CMK (cell line): ENCODE measurements at places on chromosomes 7 and 10.

DNA sequence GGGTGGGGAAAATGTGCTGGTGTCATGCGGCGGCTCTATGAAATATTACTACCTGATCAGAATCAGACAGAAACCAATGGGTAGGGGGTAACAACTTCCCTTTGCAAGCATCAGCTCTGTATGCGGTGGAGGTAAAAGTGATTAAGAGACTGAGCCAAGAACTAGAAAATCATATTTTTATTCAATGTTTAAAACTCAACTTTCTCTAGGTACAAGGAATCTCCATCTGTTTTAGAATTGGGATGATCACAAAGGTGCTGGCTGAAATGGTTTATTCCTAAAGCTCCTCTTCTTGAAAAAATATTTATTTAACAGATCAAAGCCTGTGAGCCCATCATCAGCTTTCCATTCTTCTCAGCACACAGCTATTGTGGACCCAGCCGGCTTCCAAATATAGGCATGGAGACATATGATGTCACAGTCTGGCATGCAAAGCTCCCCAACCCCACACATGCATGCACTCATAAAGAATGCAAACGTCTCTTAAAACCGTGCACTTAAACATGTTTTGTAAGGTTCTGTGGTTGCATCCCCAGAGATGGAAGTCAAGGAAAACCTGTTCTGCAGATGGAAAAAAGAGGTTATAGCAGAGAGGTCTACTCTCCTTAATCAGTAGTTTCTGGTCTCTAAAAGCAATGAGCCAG, 126.0 kb downstream of the SKIDA1 start:
- DNase-seq: no peak

DNA sequence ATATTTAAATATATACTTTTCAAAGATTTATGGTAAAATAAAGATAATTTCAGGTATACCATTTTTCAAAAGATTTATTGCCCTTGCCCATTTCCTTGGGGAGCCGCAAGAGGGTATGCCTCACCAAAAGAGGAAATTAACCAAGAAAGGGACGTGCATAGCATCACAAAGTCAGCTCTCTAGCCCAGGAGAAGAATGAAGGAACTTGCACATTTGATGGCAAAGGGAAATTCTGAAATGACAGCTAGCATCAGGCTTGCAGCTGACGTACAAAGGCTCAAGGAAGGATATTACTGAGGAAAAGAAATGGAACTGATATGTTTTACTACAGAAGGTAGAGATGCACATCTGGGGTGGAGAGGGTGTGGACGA, 93.6 kb upstream of the RSU1 start:
- DNase-seq: no peak

- DNase-seq: no peak
Observed at GRCh38 chr7:115435178-115435577, 513.3 kb downstream of the MDFIC start.

DNA sequence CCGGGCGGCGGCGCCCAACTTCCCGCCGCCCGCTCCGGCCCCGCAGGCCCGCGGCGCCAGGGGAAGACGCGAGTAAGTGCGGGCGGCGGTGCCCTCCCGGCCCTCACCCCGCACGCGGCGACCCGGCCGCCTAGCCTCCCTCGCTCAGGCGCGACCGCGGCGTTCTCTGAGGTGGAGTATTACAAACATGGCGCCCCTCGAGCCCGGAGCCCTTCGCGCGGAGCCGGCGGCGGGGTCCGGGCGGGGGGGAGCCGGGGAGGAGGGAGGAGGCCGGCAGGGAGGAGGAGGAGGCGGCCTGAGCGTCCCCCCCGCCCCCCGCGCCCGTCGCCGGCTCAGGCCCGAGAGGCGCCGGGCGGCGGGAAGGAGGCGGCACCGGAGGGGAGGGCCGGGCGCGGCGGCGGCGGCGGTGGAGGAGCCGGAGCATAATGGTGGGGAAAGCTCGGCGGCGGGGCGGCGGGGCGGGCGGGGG, at the start of gene ZMYND11:
ZMYND11 (plus strand) TSS at position 324 of the 469 bp plus-strand sequence. CDS start 44,558 bp downstream, outside the sequence.
- DNase-seq: no peak

- DNase-seq: no peak
Observed at GRCh38 chr7:25940086-25940906, 211.7 kb upstream of the NFE2L3 start.

DNA sequence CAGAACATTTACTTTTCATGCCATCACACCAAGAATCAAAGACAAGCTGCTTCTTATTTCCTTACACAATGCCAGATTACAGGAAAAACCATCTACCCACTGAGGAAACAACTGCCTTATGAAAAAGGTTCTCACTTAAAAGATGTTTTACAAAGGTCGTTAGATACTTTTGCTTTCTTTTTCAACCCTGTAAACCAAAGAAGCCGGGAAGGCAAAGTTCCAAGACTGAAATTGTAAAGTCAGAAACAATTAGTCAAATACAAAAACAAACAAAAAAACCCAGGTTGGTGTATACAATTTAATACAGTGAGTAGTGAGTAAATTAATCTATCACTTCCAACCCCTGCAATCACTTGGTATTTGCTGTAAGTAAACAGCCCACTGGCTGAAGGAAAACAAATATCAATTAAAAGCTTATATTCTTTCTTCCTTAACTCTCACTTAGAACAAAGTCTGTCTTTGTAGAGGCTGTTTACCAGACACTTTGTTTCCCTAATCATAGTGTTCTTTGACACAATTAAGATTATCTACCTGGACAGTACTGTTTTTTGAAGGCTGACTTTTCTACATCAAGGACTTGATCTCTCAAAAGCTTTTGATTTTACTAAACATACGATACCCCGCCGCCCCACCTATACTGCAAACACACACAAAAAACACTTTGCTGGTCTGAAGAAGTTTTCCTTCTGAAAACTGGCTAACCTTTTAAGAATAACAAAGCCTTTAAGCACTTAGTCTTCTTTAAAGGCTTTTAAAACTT, 18.1 kb downstream of the ERLIN1 start:
- no peak for DNase-seq

- no peak for DNase-seq
Observed at GRCh38 chr7:30667172-30667571, 15.1 kb downstream of the CRHR2 start.

DNA sequence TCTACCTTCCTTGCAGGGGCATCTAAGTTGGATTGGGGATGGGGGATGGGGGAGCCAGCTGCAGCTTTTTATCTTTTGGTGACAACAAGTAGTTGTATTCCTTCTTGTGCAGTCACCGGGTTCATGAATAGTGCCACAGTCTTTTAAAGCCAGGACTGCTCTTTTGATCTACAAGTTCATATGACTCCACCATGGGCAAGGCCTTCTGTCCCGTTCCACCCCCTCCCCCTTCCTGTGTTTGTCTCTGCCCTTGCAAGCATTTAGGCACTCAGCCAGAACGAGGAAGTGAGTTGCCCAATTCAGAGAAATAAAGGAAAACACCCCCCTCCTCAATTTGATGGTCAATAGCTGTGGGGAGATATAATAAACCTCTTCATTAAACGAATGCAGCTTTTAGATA, 44.8 kb upstream of the EGR2 start:
- DNase-seq: no peak

- no peak for DNase-seq
Observed at GRCh38 chr7:107946881-107947280, 55.9 kb downstream of the DLD start.

- DNase-seq: no peak
Observed at GRCh38 chr10:6200734-6201515, 1.8 kb upstream of the PFKFB3 start.

GRCh38 chr10:78931321-78932053, 137.3 kb upstream of the ZMIZ1 start:
- no peak for DNase-seq

DNA sequence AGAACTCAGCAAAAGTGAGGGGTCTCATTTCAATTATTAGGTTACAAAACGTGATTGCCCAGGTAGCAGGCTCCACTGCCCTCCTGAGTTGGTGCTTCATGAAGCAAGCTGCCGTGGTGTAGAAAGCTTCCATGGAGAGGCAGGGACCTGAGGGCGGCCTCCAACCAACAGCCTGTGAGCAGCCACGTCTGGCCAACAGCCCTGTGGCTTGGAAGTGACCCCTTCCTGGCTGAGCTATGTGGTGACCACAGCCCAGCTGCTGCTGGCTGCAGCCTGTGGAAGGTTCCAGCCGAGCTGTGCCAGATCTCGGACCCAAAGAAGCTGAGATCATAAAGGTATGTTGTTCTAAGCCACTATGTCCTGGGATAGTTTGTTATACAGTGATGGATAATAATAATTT, 122.5 kb upstream of the KLF6 start:
- DNase-seq: no peak

DNA sequence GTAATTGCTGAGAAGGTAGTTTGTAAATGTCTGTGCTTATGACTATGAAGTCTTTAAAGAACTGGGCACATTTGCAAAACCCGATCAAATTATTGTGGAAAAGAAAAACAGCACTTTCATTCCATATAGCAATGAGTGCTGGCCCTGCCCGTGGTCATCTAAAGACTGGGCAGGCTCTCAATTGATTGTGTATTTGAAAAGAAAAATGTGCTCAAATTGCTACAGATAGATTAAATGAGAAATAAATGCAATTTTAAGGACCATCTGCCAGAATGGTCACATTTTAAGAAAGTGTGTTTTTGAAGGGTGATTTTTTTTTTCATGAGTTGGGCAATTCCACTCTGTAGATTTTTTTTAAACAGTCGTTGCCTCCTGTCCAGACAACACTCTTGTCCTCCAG, 672.2 kb downstream of the SDK1 start:
- DNase-seq: no peak

DNA sequence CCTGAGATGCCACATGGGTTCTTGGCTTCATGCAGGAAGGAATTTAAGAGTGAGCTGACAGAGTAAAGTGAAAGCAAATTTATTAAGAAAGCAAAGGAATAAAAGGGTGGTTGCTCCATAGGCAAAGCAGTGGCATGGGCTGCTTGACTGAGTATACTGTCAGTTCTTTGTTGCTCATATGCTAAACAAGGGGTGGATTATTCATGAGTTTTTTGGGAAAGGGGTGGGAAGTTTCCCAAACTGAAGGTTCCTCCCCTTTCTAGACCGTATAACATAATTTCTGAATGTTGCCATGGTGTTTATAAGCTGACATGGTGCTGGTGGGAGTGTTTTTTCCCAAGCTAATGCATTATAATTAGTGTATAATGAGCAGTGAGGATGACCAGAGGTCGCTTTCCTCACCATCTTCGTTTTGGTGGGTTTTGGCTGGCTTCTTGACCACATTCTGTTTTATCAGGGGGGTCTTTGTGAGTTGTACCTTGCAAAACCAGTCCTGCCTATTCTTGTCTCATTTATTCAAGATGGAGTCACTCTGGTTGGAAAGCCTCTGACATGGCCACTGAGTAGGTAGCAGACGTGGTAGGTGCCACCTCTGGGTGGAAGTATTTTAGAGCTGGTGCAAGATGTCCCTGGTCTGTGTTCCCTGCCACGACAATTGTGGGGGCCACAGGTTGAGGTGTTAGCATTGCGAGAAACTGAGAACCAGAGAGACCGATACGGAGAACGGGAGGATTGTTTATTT, 107.5 kb upstream of the SDK1 start:
- DNase-seq: no peak

GRCh38 chr7:78576236-78576635, 777.7 kb downstream of the PHTF2 start:
- no peak for DNase-seq

- DNase-seq: no peak
Observed at GRCh38 chr7:35752742-35753141, 48.1 kb upstream of the SEPTIN7 start.

- DNase-seq: no peak
Observed at GRCh38 chr10:89337484-89337883, 9.7 kb downstream of the IFIT3 start.

DNA sequence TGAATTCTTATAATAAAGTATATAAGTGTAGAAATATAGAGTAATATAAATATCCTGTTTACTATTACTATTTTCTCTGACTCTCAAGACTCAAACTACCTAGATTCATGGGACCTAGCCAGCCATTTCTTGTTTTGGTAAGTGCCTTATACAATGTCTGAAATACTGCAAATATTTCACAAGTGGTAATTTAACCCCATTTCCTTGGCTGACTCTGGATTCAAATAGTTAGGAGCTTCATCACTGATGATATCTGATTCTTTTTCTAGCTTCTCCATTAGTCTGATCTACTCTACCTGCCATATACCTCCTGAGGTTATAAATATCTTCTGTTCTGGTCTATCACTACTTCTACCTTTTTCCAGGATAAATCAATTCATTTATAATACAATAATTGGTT, 6.4 kb upstream of the RALA start:
- DNase-seq: no peak

- no peak for DNase-seq
Observed at GRCh38 chr7:95324431-95324830, at the start of gene PON1. PON1 (minus strand) TSS chr7:95324532; CDS start chr7:95324475, 57 bp downstream.

DNA sequence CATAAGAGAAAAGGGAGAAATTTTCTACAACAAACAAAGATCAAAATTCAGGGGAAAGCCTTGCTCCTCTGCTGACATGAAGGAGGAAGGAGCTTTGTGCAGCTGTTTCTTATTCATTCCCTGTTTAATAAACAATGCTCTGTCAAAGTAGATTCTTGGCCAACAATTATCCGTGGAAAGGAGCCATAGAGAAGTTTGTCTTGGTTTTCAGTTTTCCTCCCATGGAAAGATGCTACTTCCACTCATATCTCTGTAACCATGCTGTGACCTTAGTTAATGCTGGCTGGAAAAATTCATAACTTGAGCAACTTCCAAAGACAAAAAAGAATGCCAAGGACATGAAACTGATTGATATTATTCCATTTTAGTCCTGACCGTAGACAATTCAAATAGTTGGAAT, 8.1 kb downstream of the DDC start:
- DNase-seq: no peak

- no peak for DNase-seq
Observed at GRCh38 chr10:125844751-125845221, 21.4 kb downstream of the BCCIP start.

- no peak for DNase-seq
Observed at GRCh38 chr7:28955718-28956607, 2.2 kb downstream of the TRIL start.

GRCh38 chr10:2700626-2701305, 366.6 kb upstream of the PFKP start:
- no peak for DNase-seq

DNA sequence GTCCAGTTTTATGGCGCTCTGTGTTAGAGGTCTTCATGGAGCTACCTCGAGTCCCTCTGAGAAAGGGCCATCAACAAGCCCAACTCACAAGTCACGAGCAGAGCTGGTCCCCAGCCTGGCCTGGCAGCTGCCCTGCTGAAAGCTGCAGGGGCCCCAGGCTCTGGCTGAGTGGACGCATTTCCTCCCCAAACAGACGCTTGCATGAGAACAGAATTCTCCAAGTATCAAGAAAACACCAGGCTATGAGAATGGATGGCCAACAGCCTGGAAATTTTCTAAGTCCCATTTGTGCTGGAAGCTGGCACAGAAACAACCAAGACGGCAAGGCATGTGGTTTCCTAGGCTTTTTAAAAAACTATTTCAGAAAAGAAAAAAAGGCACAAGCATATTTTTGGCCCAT, 114.8 kb downstream of the FAM53B start:
- DNase-seq: no peak

DNA sequence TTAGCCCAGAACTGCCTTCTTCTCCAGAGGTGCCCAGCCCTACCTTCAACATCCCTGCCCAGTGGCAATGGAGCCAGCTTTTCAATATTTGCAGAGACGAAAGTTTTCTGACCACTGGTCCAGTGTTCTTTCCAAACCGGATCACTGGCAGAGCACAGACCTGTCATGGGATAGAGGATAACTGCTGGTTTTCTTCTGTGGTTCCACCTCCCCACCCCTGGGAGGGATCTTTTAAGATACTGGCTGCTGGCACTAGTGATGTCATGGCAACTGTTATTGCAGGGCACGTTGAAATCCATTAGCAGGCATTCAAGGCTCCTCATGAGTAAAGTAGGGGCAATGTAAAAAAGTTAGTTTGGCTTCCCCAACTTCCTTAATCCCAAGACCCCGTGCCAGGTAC, 387.1 kb downstream of the LRMDA start:
- no peak for DNase-seq

GRCh38 chr7:123271231-123271630, 71.5 kb upstream of the SLC13A1 start:
- DNase-seq: no peak
